ENCODE measurements at places on chromosomes 5 and 9. TPM values are rescaled to one million over a fixed set of nuclear protein-coding genes. Genes with fewer than 3 reads are reported as not detected.

The HRCT1 gene
- total RNA-seq, result 8.1 TPM

The AQP3 gene
- 16.3 TPM for total RNA-seq

The CNTFR gene
- total RNA-seq, result 8.7 TPM

The PCDHGB5 gene
- total RNA-seq, result 6.1 TPM

The ADAMTS19 gene
- total RNA-seq, result 0.95 TPM

The PPP3R2 gene
- total RNA-seq, result not detected

The EXD3 gene
- 6.8 TPM for total RNA-seq

The SNCAIP gene
- 1.7 TPM for total RNA-seq

The BTNL3 gene
- not detected for total RNA-seq

DNA sequence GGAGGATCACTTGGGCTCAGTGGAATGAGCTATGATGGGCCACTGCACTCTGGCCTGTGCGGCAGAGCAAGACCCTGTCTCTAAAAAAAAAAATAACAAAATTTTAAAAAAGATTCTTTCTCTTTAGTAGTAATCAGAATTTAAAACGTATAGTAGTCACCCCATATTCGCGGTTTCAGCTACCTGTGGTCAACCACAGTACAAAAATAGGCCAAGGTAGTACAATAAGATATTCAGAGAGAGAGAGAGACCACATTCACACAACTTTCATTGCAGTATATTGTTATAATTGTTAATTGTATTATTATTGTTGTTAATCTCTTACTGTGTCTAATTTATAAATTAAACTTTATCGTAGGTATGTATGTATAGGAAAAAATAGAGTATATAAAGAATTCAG is 18.7 kb downstream of the INIP start:
- no peak for DNase-seq

GRCh38 chr9:84002344-84002743 is 21.7 kb downstream of the RMI1 start:
- DNase-seq, result no peak

GRCh38 chr9:87119328-87119881 is 172.1 kb upstream of the GAS1 start:
- no peak for DNase-seq

DNA sequence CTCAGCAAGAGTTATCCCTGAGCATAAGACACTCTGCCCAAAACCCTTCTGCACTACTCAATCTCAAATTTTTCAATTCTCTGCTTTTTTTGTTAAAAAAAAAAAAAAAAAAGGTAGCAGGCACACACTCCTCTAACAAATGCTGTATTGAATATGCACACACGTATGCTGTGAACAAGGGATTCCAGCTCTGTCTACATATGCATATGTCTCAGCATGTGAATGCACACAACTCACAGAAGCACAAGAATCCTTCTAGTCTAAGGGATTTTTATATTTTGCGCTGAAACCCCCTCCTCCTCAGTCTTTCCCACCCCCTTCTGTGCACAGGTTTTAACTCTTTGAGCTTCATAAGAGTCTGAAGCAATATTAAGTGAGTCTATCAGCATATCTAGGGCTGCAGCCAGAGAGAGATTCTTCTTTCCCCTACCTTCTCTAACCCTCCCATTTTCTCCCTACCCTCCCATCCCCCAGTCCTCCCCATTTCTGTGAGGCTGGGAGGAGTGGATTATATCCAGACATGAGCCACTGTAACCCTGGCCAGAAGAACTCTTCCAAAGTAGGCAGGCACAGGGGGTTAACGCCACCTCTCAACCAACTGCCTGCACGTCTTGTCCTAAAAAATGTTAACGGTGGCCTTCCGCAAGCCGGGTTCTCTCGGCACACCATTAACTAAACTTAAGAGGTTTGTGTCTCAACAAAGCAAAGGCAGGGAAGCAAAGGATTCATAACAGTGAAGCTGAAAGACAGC is 1.0 kb downstream of the GABRB2 start:
- DNase-seq, result no peak

- no peak for DNase-seq
These were observed 540.6 kb downstream of the EBF1 start for GRCh38 chr5:158559066-158559465.

- DNase-seq, result no peak
These were observed 229.8 kb downstream of the DRD1 start for GRCh38 chr5:175214152-175214551.

DNA sequence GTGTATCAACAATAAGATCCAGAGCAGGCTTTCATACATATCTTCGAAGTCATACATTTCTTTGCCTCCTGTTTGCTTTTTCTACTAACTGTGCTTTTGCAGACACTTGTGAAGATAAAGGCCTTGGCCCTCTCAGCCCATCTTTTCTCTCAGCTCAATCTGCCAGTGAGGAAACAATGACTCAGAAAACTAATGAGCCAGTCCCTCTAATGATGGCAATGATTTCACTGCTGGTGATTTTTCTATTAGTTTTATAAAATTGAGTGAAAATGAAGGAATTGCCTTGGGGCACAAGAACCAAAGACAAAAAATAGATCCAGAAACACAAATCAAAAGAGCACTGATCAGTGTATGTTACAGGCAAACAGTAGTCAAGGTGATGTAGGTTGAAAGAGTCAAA is 167.7 kb upstream of the PPP2R2B start:
- DNase-seq, result no peak

DNA sequence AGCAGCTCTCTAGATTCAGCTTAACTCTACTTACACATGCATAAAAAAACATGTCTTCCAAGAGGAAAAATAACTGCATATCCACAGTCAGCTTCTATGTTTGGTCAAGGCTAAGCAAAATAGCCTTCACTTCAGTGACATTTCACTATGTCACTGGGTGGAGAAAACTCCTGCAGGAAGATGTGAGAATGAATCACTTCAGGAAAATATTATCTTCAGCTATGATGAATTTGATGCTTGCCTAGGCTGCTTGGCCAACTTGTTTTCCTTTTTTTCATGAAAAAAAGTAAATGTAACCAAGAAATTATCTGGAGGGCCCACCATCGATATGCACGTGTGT is 143.0 kb upstream of the ZNF608 start:
- no peak for DNase-seq

DNA sequence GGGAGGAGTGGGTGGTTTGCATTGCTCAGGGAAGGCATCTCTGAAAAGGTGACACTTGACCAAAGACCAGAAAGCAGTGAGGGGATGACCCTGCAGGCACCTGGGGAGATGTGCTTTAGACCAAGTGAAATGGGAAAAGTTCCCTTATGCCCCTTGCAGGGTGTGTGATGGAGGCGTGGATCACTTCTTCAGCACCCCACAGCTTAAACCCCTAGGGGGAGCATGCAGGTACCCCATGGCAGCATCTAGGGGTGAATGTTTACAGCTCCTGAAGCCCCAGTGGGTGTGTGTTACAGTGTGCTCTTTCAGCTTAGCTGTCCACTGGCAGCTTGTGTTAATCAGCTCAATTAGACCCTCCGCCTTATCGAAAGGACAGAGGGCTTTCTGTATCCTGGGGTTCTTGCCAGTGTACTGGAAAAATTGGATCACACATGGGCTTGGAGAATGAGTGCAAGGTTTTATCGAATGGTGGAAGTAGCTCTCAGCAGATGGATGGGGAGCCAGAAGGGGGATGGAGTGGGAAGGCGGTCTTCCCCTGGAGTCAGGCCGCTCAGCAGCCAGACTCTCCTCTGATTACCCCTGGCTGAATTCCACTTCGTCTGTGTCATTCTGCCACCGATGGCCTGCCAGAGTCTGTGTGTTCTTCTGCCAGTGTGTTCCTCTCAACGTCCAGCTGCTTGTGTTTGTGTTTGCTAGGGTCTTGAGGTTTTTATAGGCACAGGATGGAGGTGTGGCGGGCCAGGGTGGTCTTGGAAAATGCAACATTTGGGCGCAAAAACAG is 6.3 kb downstream of the BHMT2 start:
- DNase-seq, result no peak

- no peak for DNase-seq
These were observed 192.4 kb downstream of the DOCK8 start for GRCh38 chr9:406886-407654.

GRCh38 chr5:318931-319601 is 2.4 kb upstream of the AHRR start:
- no peak for DNase-seq

GRCh38 chr5:88830567-88830966 is 52.4 kb downstream of the MEF2C start:
- DNase-seq, result no peak

GRCh38 chr5:79378510-79379186 is 135.3 kb downstream of the HOMER1 start:
- DNase-seq, result no peak

GRCh38 chr9:23497137-23497504 is 328.9 kb downstream of the ELAVL2 start:
- DNase-seq, result no peak

GRCh38 chr5:99765011-99765410 is 770.2 kb upstream of the FAM174A start:
- no peak for DNase-seq
